ENCODE measurements at places on chromosomes 3 and 15.

GRCh38 chr15:63362196-63362595 is 19.4 kb downstream of the CA12 start:
- H3K4me1 ChIP-seq: peaks cover 27% of the 10 kb centered on the region
- DNase-seq: no peak
- no peak overlapping the region for H3K27ac ChIP-seq
- H3K27me3 ChIP-seq: no peaks in the 10 kb centered on the region
- H3K36me3 ChIP-seq: no peaks in the 10 kb centered on the region
- no peak overlapping the region for H3K4me3 ChIP-seq

DNA sequence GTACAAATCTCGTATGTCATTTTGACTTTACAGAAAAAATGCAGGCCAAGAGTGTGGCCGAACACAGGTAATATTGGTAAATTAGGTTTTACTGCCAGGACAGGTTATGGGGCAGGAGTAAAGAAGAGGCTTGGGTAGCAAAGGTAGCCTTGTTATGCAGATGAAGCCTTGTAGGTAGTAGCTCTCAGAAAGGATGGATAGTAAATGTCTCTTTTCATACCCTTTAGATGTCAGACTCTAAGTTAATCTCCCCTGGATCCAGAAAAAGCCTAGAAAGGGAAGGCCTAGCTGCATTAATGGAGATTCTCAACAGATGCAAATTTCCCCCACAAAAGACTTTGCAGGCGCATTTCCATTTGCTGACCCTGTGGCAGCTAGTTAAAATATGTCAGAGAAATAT is 1445.1 kb upstream of the CADM2 start:
- H3K27ac ChIP-seq: no peak overlapping the region
- H3K36me3 ChIP-seq: no peaks in the 10 kb centered on the region
- no peaks in the 10 kb centered on the region for H3K27me3 ChIP-seq
- DNase-seq: no peak
- H3K4me1 ChIP-seq: no peaks in the 10 kb centered on the region

DNA sequence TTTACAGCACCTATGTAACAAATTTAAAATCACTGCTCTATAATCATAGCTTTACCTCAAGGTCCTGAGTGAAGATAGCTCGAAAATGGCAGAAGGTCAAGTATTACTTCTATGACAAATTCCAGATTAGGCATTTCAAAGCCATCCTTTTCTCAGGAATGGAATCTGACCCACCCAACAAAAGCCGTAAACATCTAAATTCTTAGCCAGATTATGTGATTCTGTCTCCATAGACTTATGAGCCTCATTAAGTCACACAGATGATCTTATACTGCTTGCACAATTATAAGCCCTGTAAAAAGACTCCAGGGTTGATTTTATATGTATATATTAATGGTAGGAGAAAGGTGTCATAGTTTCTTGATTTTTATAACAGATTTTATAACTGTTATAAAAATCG is 56.9 kb downstream of the CEP152 start:
- DNase-seq: no peak
- H3K27ac ChIP-seq: no peak overlapping the region
- H3K27me3 ChIP-seq: no peaks in the 10 kb centered on the region

- H3K27ac ChIP-seq: no peak overlapping the region
- H3K4me3 ChIP-seq: no peak overlapping the region
- no peaks in the 10 kb centered on the region for H3K4me1 ChIP-seq
- no peaks in the 10 kb centered on the region for H3K36me3 ChIP-seq
- no peak for DNase-seq
Observed at GRCh38 chr3:78368636-78369345, 1328.9 kb downstream of the ROBO2 start.

- H3K4me1 ChIP-seq: no peaks in the 10 kb centered on the region
- no peak overlapping the region for H3K4me3 ChIP-seq
- no peaks in the 10 kb centered on the region for H3K27me3 ChIP-seq
- no peak for DNase-seq
- H3K36me3 ChIP-seq: no peaks in the 10 kb centered on the region
Observed at GRCh38 chr15:53829471-53829870, 70.0 kb upstream of the WDR72 start.

DNA sequence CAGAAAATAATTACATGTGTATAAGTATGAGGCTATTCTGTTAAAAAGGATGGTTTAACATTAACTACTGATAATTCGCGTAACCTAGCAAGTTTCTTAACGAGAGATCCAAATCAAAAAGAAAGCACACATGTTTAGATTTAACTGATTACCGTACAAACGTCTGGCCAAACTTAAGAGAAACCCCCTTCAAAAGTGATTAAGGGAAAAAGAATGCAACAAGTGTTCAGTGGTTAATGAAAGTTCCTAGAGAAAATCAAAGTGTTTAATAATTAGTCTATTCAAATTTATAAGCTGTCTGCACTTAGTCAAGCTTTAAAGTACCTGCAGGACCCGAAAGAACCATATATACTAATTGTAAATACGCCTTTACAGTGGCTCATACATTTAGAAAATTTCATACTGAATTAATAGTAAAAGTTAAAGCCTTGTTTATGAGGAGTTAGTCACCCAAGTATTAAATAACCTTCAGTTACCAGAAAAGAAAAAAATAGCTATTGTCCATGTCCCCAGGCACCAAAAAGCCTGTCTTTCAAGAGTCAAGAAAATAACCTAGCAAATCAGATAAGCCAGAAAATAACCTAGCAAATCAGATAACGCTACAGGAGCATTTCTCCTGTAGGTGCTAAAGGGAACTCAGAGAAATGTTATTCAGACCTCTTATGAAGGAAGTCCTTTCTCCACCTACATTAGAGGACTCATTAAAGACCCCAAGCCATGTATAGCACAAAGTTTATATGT is 34.6 kb downstream of the ZNF589 start:
- no peak overlapping the region for H3K27ac ChIP-seq
- no peak for DNase-seq
- H3K27me3 ChIP-seq: no peaks in the 10 kb centered on the region
- no peak overlapping the region for H3K4me3 ChIP-seq
- peaks cover 11% of the 10 kb centered on the region for H3K4me1 ChIP-seq
- H3K36me3 ChIP-seq: no peaks in the 10 kb centered on the region

GRCh38 chr3:100525753-100526612 is 33.6 kb downstream of the TMEM45A start:
- no peaks in the 10 kb centered on the region for H3K36me3 ChIP-seq
- DNase-seq: no peak
- H3K4me3 ChIP-seq: no peak overlapping the region
- peaks cover 6% of the 10 kb centered on the region for H3K4me1 ChIP-seq

- no peaks in the 10 kb centered on the region for H3K36me3 ChIP-seq
- DNase-seq: no peak
- peaks cover 60% of the 10 kb centered on the region for H3K4me1 ChIP-seq
- no peak overlapping the region for H3K27ac ChIP-seq
- H3K4me3 ChIP-seq: no peak overlapping the region
Observed at GRCh38 chr3:172179680-172180399, 140.5 kb downstream of the FNDC3B start.

DNA sequence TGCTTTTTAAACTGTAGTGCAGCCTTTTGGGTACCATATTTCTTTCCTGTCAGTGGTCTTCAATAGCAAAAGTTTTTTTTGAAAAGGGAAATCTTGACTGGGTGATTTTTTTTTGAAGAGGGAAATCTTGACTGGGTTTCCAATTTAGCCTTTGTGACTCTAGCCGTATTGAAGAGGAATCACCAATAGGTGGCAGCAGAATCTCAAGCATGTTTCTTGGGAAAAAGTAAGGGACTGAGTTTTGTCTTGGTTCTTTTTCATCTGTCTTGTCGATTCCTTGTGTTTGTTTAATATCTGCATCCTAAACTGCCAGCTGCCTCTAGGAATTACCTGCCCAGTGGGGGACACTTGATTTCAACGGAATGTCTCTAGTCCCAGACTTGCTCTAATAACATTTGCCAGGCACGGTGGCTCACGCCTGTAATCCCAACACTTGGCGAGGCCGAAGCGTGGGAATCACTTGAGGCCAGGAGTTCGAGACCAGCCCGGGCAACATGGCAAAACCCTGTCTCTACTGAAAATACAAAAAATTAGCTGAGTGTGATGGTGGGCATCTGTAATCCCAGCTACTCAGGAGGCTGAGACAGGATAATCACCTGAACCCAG is 89.2 kb downstream of the RBPMS2 start:
- H3K27me3 ChIP-seq: no peaks in the 10 kb centered on the region
- H3K27ac ChIP-seq: no peak overlapping the region
- H3K4me1 ChIP-seq: peaks cover 22% of the 10 kb centered on the region
- H3K36me3 ChIP-seq: no peaks in the 10 kb centered on the region
- H3K4me3 ChIP-seq: no peak overlapping the region
